ENCODE measurements at places on chromosomes 12 and 14.

- no peak for DNase-seq
These were observed 74.6 kb upstream of the WSCD2 start for GRCh38 chr12:108054496-108054895.

GRCh38 chr14:61503167-61503801 lies 181.9 kb downstream of the PRKCH start:
- no peak for DNase-seq

DNA sequence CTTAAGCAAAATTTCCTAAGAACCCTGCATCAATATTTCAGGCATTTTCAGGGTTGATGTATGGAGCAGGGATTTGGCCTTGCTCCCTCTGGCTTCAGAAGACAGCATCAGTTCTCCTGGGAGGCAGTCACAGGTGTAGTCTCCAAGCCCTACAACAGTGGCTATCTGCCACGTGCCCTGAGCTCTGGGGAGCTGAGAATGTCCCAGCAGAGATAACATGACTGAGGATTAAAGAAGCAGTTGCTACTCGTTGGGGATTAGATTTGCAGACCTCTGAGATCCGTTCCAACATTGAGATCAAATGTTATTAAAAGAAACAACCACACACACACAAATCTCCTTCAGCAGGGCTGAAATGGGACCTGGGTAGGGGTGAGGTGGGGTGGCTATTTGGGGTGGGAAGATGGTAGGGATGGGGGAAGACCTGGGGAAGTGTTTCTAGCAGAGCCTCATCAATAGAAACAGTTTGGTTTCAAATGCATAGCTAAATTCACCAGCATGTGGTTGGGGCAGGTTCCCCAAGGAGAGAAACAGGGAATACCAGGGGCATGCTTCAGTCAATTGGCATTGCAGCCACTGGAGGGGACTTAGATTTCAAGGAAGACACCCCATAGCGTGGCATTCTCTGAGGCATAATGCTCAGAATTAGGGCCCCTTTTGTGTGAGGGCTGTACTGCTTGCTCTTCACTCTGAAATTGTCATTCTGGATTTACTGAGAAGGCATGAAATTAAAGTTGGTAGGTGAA lies 15.2 kb upstream of the FAM234B start:
- no peak for DNase-seq

DNA sequence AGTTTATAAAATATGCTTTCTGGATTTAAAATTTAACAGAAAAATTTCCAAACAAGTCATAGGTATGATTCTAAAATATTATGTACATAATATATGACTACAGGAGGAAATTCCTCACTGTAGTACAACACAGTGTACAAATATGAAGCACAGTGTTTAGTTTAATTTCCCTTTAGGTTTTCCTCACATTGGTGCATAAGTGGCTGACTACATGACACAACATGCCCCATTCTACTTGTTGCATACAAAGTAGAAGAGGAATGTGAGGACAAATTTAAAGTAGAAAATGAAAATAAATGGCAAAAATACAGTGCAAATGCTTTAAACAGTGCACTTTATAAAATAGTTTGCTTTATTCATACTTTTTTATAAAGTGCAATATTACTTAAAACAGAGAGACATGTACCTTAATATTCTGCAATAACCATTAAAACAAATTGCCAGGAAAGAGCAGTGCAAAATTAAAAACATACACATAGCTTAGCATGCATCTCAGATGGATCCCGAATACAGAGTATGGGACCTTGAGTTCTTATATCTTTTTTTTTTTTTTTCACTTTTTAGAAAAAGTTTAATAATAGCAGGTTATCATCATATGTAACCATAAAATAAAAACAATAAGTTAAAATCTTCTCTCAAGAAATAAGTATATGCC lies 54.8 kb upstream of the TTC7B start:
- no peak for DNase-seq

- DNase-seq = no peak
These were observed 22.5 kb upstream of the ATP2B1 start for GRCh38 chr12:89731089-89731488.

All from body of pancreas (tissue), 4 donors.